ENCODE measurements at places on chromosomes 3 and 15.

GRCh38 chr15:80404057-80404760 lies at the start of gene ARNT2:
Gene ARNT2, plus strand, starts transcription at chr15:80404382. Its CDS starts 134 bp downstream, at chr15:80404516.
- peak; percentile 88 for DNase-seq

DNA sequence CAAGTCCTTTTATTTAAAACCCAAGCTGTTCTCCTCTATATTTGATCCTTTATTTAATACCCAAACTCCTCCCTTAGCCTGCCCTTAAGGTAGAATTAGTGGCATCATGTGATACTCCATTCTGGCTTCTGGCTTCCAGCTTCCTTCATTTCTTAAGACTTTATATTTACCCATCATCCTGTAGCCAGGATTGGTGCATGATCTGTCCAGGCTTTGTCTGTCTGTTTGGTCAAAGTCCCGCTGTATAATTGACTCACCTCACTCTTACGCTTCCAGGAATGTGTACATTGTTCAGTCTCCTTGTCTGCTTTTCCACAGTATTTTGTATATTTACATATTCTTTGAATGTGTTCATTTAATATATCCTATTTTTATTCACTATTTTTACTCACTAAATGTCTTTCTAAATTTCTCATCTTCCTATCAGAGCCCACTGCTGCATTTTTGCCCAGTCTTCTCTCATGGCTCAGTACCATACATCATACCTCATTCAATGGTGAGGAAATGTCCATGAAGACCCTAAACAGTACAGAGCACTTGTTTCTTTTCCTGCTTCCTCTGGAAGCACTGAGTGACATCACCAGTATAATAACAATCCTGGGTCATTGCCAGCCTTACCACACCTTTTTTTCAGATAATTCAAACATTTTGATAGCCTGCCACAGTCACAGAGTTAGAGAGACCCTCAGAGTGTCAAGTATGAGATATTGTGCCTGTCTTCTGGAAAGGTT lies 31.5 kb downstream of the TMEM108 start:
- no peak for DNase-seq

DNA sequence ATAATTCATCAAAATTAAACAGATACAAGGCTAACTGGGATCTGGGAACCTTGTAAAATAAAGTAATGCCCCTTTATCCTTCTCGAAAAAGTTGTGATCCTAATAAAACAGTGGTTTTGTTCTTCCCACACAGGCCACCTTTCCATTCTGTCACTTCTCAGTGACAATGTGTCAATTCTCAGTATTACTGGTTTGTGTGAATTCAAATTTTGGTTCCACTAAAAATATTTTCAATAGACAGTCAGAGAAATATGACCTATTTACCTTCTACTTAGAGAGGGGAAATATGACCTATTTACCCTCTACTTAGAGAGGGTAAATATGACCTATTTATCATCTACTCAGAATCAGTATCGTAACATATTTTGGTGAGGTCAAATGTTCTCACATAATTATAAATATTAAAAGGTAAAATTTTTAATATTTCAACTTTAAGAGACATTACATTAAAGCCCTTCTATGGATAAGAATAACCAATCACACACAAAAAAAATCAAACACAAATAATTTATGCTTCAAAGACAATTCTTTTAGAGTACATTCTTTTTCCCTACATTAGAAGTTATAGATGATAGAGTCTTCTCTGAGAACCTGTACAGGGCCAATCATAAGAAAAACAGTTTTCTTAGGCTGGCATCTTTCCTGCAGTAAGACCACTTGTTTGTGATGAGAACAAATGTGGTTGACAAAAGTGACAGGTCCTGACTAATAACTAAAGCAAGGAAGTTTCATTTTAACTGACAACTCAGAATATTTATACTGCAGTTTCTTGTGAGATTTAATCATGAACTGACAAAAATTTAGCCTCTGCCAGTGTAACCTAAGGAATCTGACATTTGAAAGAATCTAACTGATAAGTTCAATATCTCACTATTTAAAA lies 323.3 kb downstream of the DIPK2A start:
- DNase-seq: no peak

DNA sequence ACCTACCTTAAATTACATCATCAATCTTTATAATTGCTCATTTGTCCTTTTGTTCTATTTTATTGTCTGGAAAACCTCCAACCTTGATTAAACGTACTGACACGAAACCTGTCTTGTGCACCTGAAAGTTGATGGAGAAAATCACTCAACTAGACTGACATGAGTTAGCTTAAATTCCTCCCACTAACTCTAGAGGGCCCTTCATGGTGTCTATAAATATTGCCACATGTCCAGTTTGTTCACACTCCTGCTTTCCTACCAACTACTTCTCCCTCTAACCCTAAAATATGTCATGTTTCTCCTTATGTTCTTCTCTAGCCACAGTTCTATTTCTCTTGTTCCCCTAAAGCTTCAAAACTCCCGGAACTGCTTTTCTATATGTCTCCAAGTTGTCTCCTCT lies 59.8 kb upstream of the SGO1 start:
- DNase-seq: no peak

- no peak for DNase-seq
Observed at GRCh38 chr3:161800985-161801559, 304.5 kb downstream of the OTOL1 start.

- no peak for DNase-seq
Observed at GRCh38 chr3:179848711-179849110, 188.0 kb downstream of the PEX5L start.

DNA sequence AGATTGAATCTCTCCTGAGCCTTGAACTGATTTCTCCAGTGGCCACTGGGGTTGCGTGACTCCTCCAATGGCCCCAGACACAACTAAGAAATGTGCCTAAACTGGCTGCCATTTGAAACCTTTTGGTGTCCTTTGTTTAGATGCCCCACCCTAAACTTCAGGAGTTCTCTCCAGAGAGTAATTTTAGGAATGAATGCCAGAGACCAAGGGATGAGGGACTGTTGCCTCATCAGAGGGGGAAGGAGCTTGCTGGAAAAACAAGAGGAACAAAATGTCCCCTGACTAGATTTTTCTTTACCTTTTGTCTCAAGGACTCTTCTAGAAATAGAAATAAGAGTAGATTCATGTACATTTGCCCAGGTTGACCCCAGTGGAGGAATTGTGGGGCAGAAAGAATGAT lies 8.1 kb upstream of the ADPRH start:
- DNase-seq: no peak

DNA sequence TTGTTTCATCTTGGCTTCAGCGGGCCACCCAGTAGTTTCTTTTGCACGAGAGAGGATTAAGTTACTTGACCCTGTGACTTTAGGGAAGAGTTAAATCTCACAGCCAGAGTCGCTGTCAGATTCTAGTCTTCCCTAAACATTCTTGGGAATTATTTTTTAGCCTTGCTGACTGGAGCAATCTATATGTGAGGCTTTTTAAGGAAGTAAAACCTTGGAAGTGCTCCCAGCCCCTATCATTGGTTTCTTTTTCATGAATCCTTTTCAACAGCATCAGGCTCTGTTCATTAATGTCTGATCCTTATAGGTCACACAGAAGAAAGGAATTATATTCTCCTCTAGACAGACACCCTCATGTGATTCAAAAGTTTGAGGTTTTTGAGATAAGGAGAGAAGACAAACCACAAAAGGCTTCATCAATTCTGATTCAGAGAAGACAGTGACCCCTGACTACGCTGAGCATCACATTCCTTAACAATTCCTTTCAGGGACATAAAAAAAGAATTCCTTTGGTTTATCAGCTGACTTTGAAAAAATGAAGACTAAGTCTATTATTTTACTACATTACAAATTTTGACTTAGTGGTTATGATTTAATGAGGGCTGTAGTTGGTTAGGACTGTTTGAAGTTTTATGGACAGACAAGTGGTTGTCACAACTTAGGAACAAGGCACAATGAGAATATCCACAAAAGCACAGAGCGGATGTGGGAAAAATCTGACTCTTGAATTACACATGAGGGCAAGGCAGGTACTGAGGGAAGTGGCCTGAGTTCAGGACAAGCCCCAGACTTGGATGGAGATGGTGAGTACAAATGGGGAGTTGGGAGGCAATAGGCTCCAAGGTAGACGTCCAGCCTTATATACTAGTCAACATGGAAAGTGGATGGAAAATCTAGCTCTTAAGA lies 171.1 kb upstream of the STT3B start:
- peak; percentile 6 for DNase-seq

DNA sequence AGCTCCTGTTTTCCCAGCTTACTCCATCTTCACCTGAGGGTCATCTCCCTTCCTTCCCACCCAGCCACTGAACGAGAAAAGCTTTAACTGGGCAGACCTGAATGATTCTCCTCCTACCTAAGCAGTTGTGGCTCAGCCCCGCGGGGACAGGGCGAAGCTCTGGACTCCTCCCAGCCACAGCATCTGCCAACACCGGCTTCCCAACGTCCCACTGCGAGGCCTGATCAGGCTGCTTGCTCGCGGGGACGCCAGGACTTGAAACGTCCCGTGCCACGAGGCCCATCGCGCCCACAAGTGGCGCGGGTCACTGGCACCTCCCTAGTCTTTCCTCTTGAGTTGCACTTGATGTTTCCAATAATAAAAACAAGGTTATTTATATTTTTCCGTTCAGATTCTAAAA lies at the start of gene SPATA16:
Gene SPATA16, minus strand, starts transcription at position 250 of the 400 bp plus-strand sequence. CDS start 23,504 bp downstream, outside the sequence.
- no peak for DNase-seq

DNA sequence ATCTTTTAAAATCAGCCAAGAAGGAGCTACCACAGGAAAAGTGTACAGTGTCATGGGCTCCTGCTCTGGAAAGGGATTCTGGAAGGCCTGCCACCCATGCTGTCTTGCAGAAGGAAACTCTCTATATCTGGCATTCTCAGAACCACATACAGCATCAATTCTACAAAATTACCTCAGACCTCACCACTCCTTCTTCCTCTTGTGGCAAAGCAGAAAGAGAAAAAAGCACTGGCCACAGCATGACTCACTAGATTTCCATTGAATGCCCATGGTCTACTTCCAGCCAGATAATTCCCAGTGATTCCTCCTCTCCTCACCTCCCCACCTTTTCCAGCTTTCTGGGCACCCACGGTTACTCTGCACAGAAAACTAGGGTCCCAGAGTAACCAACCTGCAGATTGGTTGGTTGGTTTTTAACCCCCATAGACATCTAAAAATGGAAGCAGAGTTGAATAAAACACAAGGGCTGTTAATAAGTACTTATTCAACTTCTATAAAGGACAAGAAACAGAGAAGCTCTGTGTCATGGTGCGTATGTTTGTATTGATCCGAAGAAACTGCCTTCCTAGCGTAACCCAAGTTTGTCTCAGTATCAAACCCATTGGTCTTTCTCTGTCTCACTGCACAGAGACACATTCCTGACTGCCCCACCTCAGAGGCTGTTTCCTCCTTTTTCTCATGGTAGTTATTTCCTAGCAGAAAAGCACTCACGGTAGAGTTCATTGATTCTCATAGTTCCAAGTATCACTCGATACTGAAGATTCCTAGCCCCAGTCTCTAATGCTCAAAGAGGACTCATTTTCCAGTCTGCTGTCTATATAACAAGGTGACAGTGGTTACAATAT lies 67.7 kb downstream of the LDHAL6B start:
- no peak for DNase-seq

- DNase-seq: no peak
Observed at GRCh38 chr15:100832149-100832942, 47.3 kb upstream of the ALDH1A3 start.

DNA sequence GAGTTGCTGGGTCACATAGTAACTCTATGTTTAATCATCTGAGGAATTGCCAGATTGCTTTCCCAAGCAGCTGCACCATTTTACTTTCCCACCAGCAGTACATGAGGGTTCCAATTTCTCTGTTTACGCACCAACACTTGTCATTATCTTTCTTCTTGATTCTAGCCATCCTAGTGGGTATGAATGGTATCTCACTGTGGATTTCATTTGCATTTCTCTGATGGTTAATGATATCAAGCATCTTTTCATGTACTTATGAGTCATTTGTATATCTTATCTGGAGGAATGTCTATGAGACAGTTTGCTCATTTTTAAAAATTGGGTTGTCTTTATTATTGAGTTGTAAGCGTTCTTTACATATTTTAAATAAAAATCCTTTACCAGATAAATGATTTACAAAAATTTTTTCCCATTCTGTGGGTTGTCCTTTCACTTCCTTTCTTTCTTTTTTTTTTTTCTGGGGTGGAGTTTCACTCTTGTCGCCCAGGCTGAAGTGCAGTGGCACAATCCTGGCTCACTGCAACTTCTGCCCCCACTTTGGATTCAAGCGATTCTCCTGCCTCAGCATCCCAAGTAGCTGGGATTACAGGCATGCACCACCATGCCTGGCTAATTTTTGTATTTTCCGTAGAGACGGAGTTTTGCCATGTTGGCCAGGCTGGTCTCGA lies 8.9 kb upstream of the SGO1 start:
- DNase-seq: no peak

GRCh38 chr15:85162237-85162636 lies 180.6 kb downstream of the PDE8A start:
- DNase-seq: no peak

DNA sequence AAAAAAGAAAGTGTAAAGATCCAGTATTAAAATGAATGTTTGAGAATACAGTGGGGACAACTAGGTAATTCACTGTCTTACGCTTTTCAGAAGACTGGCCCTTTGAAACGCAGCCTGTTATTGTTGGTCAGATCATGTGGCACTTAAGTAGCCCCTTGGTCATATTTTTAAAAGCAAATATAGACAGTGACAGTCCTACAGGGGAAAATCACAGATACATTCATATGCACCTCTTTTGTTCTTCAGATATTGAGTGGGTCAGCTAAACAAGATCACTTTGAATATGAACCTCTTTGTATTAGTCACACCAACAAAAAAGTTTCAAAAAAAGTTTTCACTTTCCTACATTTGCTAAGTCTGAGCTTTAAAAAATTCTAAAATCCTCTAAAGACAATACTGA lies 36.0 kb downstream of the TIGIT start:
- DNase-seq: no peak

- DNase-seq: no peak
Observed at GRCh38 chr3:103048068-103048722, 613.4 kb downstream of the ZPLD1 start.

DNA sequence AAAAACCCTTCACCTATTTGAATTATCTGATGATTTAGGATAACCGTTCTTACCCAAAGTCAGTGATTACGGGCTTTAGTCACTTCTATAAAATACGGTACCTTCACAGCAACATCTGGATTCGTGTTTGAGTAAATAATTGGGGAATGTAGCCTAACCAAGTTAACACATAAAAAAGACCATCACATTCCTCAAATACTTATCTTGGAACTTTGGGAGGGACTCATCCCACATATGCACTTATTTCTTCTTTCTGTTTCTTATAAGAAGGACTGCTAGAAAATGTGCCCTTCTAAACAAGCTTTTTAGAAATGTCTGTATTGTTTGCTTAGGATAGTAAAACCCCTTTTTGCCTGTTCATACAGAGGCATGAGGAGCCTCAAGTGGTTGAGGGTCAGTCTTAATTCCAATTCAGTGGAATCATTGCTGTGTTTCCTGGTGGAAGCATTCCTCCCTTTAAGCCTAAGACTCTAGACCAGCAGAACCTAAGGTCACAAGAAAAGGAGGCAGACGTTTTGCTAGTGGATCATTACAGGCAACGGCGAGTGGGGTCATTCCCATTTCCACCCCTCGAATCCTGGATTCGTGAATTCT lies 67.5 kb downstream of the TMEM44 start:
- no peak for DNase-seq

All from right kidney (tissue), 9 donors.